Right lobe of liver (tissue), 6 donors: ENCODE measurements at places on chromosomes 12 and 14. TPM values are rescaled to one million over a fixed set of nuclear protein-coding genes. Genes with fewer than 3 reads are reported as not detected.

DNA sequence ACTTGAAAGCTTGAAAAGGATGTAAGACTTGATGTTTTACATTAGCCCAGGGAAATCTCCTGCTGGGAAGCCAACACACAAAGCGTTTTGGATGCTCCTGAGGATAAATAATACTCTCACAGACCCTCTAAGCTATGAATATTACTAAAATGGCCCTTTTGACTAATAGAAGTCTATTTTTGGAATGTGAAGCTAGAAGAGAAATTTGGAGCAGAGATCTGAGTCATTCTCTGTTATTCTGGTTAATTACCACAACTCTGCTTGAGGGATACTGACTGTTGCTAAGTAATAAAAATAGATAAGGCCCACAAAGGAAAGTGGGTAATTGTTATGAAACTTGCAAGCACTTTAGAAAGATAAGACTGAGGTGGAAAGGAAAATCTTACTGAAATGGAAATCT, 346.2 kb upstream of the STXBP6 start:
- DNase-seq = no peak

- DNase-seq = no peak
Measured at GRCh38 chr14:57246933-57247657, 21.6 kb downstream of the EXOC5 start.

GRCh38 chr12:1925684-1926006, 7.2 kb upstream of the CACNA2D4 start:
- DNase-seq = peak; percentile 36

DNA sequence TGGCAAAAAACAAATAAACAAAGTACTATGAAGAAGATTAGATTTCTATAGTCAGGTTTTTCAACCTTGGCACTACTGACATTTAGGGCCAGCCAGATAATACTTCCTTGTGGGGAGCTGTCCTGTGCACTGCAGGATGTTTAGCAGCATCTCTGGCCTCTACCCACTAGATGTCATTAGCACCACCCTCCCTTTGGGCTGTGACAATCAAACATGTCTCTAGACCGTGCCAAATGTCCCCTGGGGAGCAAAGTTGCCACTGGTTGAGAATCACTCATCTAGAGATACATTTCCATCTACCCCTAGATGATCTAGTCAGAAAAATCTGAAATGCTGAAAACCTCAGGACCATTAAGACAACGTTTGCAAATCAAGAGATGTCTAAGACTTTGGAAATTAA, 29.9 kb downstream of the SRRM4 start:
- DNase-seq = no peak

GRCh38 chr14:39641224-39641623, 209.0 kb upstream of the FBXO33 start:
- no peak for DNase-seq

DNA sequence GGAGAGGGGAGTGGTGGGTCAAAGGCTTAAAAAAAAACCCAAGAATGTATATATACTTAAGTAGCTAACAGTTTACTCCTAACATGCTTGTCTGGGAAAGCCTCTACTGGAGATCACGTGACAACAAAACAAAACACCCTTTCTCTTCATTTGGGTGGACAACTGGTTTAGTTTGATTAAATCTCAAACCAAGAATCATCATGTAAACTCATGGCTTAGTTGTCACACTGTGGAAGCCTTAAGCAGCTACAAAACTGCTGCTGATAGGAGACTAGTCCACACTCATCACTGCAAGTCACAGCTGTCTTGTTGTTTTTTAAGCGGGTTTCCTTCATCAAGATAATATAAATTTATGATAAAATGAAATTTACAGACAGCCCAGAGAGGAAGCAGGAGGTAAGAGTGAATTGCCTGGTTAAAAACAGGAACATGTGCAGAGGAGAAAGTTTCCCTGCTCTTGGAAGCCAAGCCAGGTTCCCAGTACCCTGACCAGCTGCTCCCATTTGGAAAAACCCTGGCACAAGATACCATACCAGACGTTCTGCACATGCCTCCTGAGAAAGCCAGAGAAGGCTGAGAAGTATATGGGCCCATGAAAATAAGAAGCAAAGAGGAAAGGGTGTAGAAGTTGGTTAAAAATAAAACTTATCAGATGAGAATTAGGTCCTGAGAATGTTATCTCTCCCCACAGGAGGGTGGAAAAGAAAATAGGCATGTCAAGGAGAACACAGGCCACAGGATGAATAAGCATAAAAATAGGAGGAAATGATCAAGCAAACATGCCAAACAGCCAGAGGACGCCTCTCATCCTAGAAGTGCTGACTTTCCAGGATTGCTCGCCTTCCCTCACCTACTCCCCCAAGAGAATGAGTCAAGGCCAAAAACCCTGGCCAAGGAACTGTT, 34.0 kb downstream of the EGLN3 start:
- DNase-seq = no peak

KRT6C gene
- not detected for total RNA-seq

DNA sequence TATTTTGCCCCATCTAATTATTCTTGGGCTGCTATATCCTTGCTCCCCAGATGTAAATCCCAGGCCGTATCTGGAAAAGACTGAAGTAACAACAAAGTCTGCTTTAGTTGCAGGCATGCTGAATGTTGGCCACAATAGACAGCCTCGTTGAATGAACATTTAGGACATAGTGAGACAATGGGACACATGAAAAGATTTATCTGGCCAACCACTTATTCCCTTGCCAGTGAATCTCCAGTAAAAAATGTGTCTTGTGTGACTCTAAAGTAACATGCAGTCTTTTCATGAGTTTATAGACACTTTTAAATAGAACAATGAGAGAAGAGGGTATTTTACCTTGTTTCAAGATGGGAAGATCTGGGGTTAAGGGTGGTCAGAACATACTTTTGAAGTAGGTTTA, 60.2 kb upstream of the STXBP6 start:
- no peak for DNase-seq

DNA sequence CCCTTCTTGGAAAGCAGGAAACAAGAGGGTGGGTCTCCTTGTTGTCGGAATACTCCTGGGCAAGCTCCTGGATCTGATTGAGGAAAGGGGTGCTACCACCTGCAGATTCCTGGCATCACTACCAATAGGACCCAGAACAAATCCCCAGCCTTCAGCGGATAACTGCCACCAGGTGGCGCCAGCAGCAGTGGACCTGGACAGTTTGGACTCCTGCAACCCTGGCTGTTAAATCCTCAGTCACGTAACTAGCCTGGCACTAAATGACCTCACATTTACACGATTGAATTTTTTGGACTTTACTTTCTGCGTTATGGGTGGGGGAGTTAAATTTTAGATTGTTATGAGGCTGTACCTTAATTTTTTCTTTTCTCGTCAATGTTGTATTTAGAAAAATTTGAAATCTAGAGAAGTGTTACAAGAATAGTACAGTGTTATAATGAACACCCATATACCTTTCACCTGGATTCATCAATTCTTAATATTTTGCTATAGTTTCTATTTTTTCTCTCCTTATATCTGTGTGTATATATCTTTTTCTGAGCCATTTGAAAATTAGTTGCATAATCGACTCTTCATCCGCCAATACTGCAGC, 95.6 kb downstream of the GAS2L3 start:
- peak; percentile 81 for DNase-seq

CEBPE gene
- not detected for total RNA-seq

- DNase-seq = no peak
Measured at GRCh38 chr12:71276541-71276940, 118.7 kb upstream of the TSPAN8 start.

DNA sequence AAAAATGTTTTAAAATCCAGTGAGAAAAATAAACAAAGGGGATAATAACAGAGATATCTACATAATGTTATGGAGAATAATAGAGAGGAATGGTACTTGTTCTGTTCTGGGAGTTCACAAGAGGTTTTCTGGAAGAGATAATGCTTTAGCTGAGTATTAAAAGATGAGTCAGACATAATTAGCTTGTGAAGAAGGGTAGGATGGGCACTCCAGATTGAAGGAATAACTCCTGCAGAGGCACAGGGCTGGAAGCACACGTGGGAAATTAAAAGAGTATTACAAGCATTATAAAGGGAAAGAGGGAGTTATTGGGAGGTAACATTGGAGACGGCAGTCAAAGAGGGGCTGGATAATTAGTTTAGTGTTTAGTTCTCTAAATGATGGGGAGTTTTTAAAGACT, 124.9 kb upstream of the BTG1 start:
- no peak for DNase-seq

DNA sequence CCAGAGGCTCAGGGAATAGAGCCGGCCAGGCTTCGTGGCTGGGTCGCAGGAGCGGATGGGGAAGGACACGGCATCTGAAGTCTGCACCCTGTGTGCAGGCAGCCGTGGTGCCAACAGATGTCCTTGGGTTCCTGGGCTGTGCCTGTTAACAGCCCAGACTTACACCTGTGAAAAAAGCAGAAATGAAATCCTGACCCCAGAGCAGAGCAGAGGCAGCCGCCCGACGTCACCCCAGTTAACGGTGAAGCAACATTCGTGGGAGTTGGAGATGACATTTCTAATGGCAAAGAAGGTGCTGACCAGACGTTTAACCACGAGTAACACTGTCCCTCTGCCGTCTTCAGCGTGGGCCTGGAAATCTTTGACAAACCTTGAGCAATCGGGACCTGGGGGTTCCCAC, 200.3 kb upstream of the DIO3 start:
- no peak for DNase-seq

TRIM9 gene
- 0.30 TPM for total RNA-seq
